Body of pancreas (tissue), 4 donors: ENCODE measurements at places on chromosomes 7 and 10.
A peak's percentile ranks its signal among the peaks of the same experiment; 100 is the strongest.

- H3K27ac ChIP-seq, result no peak overlapping the region
- DNase-seq, result no peak
- no peak overlapping the region for H3K4me3 ChIP-seq
- H3K36me3 ChIP-seq, result no peaks in the 10 kb centered on the region
- H3K27me3 ChIP-seq, result no peaks in the 10 kb centered on the region
- H3K4me1 ChIP-seq, result no peaks in the 10 kb centered on the region
Measured at GRCh38 chr10:85458324-85458723, 908.3 kb downstream of the GRID1 start.

DNA sequence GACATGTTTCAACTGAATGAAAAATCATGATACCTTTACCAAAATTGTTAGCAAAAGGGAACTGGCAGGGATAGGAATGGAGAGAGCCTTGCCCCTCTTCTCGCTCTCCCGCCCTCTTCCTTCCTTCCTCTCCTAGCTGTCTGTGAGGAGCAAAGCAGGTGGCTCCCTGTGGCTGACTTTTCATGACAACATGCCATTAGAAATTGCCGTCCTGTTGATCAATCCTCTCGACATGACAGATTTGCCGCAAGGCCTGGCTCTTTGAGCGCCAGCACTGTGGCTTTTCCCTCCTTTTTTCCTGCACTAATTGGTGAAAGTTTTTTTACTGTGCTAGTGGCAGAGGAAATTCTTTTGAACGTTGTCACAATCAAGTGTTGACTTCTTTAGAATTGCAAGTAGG is 171.1 kb downstream of the TCF7L2 start:
- no peak overlapping the region for H3K4me3 ChIP-seq
- peaks cover 2% of the 10 kb centered on the region for H3K4me1 ChIP-seq
- H3K36me3 ChIP-seq, result no peaks in the 10 kb centered on the region
- no peak overlapping the region for H3K27ac ChIP-seq

GRCh38 chr7:457814-458510 is 61.7 kb downstream of the PDGFA start:
- H3K4me1 ChIP-seq, result peaks cover 18% of the 10 kb centered on the region
- H3K27me3 ChIP-seq, result no peaks in the 10 kb centered on the region
- no peak overlapping the region for H3K27ac ChIP-seq
- H3K36me3 ChIP-seq, result no peaks in the 10 kb centered on the region
- DNase-seq, result no peak
- no peak overlapping the region for H3K4me3 ChIP-seq

DNA sequence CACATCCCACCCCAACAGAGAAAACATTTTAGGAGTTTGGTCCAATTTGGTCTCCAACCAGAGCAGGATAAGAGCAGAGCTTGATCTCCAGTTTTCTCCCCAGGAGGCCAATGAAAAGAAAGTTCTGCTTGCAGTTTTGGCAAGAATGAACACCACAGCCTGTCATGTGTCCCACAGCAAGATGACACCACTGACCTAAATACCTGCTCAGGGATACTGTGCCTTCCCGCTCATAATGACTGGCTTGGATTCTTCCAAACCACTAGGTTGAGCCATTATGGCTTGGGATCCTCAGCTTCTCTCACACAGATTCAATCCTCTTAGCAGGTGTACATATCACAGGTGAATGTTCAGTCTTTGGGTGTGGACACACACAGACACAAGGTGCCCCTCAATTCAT is 53.3 kb downstream of the C10orf90 start:
- H3K4me1 ChIP-seq, result no peaks in the 10 kb centered on the region
- H3K4me3 ChIP-seq, result no peak overlapping the region
- no peak for DNase-seq
- H3K27me3 ChIP-seq, result no peaks in the 10 kb centered on the region
- H3K27ac ChIP-seq, result no peak overlapping the region

- no peaks in the 10 kb centered on the region for H3K27me3 ChIP-seq
- H3K36me3 ChIP-seq, result no peaks in the 10 kb centered on the region
- H3K4me3 ChIP-seq, result no peak overlapping the region
Measured at GRCh38 chr7:22357311-22358175, 589 bp upstream of the RAPGEF5 start.

GRCh38 chr7:26378016-26378415 is 86.4 kb downstream of the SNX10 start:
- no peak overlapping the region for H3K27ac ChIP-seq
- no peak for DNase-seq
- no peak overlapping the region for H3K4me3 ChIP-seq
- no peaks in the 10 kb centered on the region for H3K36me3 ChIP-seq
- peaks cover 5% of the 10 kb centered on the region for H3K4me1 ChIP-seq
- H3K27me3 ChIP-seq, result no peaks in the 10 kb centered on the region

GRCh38 chr10:127345231-127345965 is 149.0 kb upstream of the INSYN2A start:
- H3K4me3 ChIP-seq, result no peak overlapping the region
- H3K27me3 ChIP-seq, result no peaks in the 10 kb centered on the region
- no peak for DNase-seq

DNA sequence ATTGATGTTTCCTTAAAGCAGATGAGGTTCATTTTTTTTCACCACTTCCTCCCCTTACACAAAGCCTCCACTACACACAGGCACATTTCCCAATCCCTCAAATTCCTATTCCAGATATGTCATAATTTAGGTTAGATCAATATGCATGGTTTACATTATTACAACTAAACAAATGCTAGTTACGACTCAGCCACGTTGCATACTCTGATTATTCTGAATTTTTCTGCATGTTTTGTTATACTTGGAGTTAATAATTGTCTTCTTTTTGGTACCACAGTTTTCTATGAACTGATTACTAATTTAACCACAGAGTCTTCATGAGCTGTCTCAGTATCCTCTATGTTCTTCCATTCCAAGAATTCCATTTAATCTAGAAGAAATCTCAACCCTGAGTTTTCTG is 4.4 kb upstream of the BICC1 start:
- no peak overlapping the region for H3K4me3 ChIP-seq
- no peaks in the 10 kb centered on the region for H3K27me3 ChIP-seq
- H3K36me3 ChIP-seq, result no peaks in the 10 kb centered on the region
- no peak for DNase-seq
- H3K4me1 ChIP-seq, result peaks cover 4% of the 10 kb centered on the region

DNA sequence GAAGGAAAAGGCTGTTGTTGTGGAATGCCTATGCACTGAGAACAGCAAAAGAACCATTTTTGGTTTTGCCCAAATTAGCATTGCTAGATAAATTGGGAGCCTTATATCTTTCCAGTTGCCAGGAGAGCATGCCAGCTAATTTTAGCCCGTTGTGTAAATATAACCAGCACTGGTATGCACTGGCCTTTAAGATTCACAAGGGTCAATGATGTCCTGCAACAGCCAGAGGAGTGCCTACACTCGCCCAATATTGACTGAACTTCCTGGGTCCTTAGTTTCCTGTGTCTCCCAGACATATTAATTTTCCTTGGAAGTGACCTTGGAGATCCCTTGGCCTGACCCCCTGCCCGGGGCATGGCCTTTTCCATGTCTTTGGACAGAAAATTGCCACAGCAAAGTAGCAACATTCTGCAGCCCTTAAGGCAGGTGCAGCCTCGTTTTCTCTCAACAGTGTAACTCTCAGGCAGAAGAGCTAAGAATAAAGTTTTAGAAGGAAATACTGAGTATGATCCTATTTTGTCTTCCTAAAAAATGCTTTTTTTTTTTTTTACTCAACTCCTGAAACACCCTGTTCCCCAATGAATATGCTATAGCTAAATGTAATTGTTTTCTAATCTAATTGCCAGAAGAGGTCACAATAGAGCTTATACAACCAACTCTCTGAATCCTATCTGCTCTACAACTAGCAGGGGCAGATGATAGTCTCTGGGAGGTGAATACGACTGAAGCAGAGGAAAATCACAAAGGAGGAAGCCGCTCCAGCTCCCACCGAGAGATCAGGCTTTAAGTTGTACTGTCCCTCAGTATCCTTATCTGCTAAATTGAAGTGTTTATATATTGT is 131.9 kb upstream of the PCGF5 start:
- no peak overlapping the region for H3K4me3 ChIP-seq
- H3K36me3 ChIP-seq, result no peaks in the 10 kb centered on the region
- no peak for DNase-seq
- H3K27ac ChIP-seq, result no peak overlapping the region
- no peaks in the 10 kb centered on the region for H3K27me3 ChIP-seq

GRCh38 chr7:143346018-143346417 is 16.5 kb downstream of the FAM131B start:
- no peaks in the 10 kb centered on the region for H3K36me3 ChIP-seq
- H3K4me3 ChIP-seq, result no peak overlapping the region
- DNase-seq, result no peak
- no peak overlapping the region for H3K27ac ChIP-seq
- no peaks in the 10 kb centered on the region for H3K4me1 ChIP-seq

GRCh38 chr10:46016190-46016589 is 14.2 kb downstream of the NCOA4 start:
- peaks cover 15% of the 10 kb centered on the region for H3K36me3 ChIP-seq
- no peak for DNase-seq
- H3K4me3 ChIP-seq, result no peak overlapping the region
- H3K4me1 ChIP-seq, result peaks cover 36% of the 10 kb centered on the region

DNA sequence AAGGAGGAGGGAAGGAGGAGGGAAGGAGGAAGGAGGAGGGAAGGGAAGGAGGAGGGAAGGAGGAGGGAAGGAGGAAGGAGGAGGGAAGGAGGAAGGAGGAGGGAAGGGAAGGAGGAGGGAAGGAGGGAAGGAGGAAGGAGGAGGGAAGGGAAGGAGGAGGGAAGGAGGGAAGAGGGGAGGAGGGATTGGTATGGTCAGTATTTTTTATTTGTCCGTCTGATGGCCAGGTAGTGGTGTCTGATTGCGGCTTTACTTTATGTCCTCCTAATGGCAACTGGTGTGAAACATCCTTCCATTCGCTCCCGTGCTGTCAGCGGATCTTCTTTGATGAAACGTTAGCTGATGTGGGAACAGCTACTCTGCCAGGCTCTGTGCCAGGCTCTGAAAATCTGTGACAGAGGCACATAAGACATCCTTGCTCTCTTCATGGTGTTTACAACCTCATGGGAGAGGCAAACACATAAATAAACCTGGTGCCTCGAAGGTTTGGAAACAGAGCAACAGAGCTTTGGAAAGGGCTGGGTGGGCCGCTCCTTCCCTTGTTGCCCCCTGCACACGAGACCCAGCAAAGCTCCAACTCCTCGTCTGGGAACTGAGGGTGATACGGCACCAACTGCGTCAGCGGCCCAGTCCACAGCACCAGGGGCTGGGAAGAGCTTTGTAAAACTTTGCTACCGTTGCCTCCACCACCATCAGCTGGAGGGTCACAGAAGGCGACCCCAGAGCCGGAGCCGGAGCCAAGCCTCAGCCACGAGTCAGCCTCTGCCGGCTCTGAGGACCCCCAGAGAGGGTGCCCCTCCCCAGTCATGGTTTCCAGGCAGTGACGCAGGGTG is 40.3 kb downstream of the PDGFA start:
- no peaks in the 10 kb centered on the region for H3K27me3 ChIP-seq
- H3K27ac ChIP-seq, result no peak overlapping the region
- H3K4me3 ChIP-seq, result no peak overlapping the region
- no peaks in the 10 kb centered on the region for H3K36me3 ChIP-seq
- peaks cover 11% of the 10 kb centered on the region for H3K4me1 ChIP-seq
- no peak for DNase-seq

GRCh38 chr7:68789597-68789996 is 808.7 kb upstream of the AUTS2 start:
- no peaks in the 10 kb centered on the region for H3K4me1 ChIP-seq
- no peaks in the 10 kb centered on the region for H3K27me3 ChIP-seq
- no peak overlapping the region for H3K27ac ChIP-seq
- no peaks in the 10 kb centered on the region for H3K36me3 ChIP-seq
- no peak overlapping the region for H3K4me3 ChIP-seq

DNA sequence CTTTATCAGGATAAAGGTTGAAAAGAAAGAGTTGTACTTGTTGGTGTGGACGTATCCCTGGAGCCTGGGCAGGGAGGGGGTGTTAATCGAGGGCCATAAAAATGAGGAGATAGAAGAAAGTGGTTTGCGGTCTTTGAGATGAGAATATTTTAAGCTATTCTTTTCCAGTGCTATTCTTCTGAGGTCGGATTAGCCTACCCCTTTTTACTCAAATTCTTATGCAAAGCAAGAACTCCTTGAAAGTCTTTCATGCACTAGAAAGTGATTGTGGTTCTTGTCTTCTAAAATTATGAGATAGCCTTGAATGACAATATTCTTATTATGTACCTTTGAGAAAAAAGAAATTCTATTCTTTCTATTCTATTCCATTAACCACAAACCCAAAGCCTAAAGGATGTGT is 201.3 kb upstream of the SEMA3C start:
- DNase-seq, result no peak
- H3K4me3 ChIP-seq, result no peak overlapping the region
- H3K36me3 ChIP-seq, result no peaks in the 10 kb centered on the region
- no peak overlapping the region for H3K27ac ChIP-seq
- H3K4me1 ChIP-seq, result no peaks in the 10 kb centered on the region

DNA sequence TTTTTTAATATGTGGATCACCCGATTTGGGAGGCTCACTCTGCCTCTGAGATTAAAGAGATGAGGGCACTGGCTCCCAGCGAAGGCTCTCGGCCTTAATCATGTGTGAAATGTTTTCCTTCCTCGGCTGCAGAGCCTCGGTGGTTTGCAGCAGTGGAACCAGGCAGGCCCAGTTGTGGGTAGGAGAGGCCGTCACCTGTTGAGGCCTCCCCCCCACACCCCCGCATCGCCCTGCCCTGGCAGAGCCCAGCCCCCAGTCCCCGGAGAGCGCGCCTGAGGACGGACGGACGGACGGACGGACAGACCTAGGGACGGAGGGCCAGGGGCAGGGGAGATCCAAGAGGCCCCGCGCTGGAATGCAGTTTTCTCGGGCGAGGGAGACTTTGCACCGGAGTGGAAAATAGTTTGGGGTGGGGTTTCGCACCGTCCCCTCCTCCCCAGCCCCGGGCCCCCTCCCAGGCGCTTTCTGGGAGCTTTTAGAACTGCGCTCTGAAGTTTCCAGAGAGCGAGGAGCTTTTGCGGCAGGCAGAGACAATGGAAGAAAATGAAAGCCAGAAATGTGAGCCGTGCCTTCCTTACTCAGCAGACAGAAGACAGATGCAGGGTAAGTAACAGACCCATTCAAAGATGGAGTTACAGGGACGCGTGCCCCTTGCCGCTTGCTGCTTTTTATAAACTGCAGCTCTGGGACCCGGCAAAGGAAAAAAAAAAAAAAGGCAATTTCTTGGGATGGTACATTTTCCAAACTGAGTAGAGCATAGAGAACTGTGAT is at the start of gene KIAA1217:
KIAA1217 (plus strand) TSS at position 478 of the 771 bp plus-strand sequence; CDS start at position 534, 56 bp downstream.
- H3K36me3 ChIP-seq, result no peaks in the 10 kb centered on the region
- H3K27ac ChIP-seq, result peak within 1 kb of the TSS; percentile 90
- peak within 1 kb of the TSS; percentile 30 for H3K4me3 ChIP-seq

DNA sequence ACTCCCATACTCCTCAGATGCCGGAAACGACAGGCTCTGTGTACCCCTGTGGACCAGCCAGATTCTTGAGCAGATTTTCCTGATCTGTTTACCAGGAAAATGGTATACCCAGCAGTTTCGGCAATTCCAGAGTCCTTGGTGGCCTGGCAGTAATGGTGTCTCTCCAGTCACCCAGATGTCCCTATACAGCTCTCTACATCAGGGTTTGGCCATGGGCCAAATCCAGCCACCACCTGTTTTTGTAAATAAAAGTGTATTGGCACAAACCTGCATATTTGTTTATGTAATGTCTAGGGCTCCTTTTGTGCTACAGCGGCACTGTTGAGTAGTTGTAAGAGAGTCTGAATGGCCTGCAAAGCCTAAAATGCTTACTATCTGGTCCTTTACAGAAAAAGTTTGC is 491.3 kb downstream of the RPS24 start:
- H3K4me1 ChIP-seq, result peaks cover 12% of the 10 kb centered on the region
- no peak overlapping the region for H3K4me3 ChIP-seq
- no peak overlapping the region for H3K27ac ChIP-seq
- DNase-seq, result no peak
- H3K27me3 ChIP-seq, result no peaks in the 10 kb centered on the region

GRCh38 chr10:86362586-86363183 is 3.9 kb downstream of the GRID1 start:
- DNase-seq, result no peak
- H3K36me3 ChIP-seq, result no peaks in the 10 kb centered on the region
- peaks cover 39% of the 10 kb centered on the region for H3K4me1 ChIP-seq
